NCI-H774 (cell line): ENCODE measurements at places on chromosomes 3 and 15.

DNA sequence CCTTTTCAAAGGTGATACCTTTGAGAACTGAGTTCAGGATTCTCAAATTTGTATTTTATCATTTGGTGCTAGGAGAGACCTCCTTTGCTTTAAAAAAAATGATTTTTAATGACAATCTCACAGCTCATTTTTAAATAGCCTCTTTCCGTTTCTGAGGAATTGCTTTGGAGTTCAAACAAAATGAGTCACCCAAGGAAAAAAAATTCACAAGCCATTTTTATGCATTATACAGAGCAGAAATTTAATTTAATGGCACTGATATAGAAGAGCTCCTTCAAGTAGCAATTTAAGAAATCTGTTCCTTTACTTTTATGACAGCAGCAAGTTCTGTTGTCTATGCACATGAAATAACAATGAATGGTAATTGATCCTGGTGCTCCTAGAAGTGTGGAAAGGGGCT, 337.9 kb upstream of the KCNMB2 start:
- DNase-seq = no peak

- peak; percentile 88 for DNase-seq
These were observed 17.7 kb downstream of the CHD2 start for GRCh38 chr15:92917598-92918407.

- no peak for DNase-seq
These were observed 21.8 kb upstream of the PROK2 start for GRCh38 chr3:71806736-71807135.

DNA sequence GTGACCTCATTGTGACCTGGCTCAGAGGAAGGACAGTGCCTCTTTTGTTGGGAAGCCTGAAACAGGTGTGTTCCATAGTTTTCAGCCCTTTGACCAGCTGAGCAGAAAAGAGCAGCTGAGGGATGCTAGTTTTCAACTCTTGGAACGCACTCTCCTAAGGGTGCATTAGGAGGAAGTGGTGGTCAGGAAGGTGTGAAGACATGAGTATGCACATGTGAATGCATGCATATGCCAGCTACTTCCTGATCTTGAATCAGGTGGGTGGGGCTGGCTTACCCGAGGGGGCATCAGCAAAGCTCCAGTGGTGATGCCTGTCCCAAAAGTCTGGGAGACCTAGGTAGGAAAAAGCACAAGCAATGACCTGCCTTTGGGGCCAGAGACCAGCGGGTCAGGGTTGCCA, 23.3 kb upstream of the CEMIP start:
- DNase-seq = no peak

DNA sequence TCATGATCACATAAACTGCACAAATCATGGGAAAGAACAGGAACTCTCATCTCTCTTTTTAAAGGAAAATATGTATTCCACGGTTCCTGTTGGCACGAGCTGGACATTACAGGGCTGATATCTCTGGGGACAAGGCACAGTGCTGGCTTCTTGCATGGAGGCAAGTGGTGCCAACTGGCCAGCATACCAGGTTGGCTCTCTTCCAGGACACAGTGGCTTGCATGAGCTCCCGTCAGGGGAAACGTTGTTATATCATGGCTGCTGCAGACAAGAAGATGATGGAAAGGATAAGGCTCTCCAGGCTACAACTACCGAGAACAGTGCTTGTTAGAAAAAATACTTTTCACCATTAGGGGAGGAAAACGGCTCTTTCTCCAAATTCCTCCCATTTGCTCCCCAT, 283.9 kb downstream of the RORA start:
- no peak for DNase-seq

- DNase-seq = no peak
These were observed 66.2 kb downstream of the MAP4 start for GRCh38 chr3:47949979-47950378.

GRCh38 chr15:88247914-88248313, 8.6 kb downstream of the NTRK3 start:
- DNase-seq = no peak

GRCh38 chr3:119597548-119598288, at the start of gene PLA1A:
Gene PLA1A (plus strand): TSS chr3:119597885. CDS start chr3:119597914, 29 bp downstream.
- DNase-seq = no peak

DNA sequence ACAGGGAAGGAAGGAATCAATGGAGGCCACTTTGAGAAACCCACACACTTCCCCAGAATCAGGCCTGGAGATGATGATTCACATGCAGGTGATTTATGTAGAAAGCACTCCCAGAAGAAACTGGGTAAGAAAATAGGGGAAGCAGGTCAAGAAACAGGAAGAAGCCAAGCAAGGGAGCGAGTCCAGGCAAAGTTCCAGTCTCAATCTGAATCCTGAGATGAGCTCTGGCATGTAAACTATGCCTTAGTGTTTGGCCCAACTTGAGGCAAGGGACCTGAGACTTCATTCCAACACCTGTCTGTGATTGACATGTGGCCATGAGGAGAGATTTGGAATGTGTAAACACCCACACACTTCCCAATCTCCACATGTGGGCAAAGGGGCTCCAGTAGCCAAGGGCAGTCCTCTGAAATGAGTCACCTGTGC, 61.6 kb upstream of the CTNNB1 start:
- no peak for DNase-seq

DNA sequence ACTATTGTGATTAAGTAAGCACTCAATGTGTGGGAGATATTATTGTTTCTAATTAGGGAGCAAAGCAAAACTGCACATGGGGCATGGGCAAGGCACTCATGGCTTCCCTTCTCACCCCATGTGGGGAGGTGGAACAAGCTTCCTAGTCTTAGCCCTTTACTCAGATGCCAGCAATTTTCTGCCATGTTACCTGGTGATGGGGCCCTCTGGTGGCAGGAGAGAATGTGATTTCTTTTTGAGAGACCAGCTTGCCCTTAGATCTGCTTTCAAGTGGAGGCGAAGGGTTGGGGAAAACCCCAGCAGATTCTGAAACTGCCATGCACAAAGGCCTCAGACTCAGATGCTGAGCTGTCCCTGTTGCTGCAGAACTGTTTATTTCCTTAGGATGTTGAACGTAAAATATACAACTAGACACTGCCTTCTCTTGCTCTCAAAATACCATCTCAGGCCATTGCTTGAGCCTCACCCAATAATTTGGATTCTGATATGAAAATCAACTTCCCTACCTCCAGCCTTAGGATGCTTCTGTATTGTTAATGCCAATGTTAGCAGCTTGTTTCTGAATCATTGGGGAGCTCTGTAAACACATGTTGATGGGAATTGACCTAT, 130.2 kb upstream of the TPRG1 start:
- DNase-seq = peak; percentile 57

GRCh38 chr15:62107571-62108121, 40.9 kb downstream of the C2CD4A start:
- no peak for DNase-seq

DNA sequence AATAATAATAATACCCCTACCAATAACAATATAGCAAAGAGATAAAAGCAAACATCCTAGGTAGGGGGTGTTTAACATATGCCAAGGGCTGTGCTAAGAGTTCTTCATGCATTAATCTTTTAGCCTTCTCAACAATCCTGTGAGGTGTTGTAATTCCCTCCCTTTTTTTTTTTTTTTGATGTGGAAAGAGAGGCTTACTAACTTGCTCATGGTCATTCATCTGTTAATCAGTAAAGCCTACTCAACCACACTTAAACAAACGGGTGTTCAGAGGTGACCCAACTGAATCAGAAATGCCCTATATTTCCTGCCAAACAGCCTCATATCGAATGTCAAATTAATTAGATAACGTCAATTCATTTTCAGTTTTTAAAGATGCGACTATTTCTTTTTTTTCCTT, 232.1 kb downstream of the CTNNB1 start:
- DNase-seq = no peak

DNA sequence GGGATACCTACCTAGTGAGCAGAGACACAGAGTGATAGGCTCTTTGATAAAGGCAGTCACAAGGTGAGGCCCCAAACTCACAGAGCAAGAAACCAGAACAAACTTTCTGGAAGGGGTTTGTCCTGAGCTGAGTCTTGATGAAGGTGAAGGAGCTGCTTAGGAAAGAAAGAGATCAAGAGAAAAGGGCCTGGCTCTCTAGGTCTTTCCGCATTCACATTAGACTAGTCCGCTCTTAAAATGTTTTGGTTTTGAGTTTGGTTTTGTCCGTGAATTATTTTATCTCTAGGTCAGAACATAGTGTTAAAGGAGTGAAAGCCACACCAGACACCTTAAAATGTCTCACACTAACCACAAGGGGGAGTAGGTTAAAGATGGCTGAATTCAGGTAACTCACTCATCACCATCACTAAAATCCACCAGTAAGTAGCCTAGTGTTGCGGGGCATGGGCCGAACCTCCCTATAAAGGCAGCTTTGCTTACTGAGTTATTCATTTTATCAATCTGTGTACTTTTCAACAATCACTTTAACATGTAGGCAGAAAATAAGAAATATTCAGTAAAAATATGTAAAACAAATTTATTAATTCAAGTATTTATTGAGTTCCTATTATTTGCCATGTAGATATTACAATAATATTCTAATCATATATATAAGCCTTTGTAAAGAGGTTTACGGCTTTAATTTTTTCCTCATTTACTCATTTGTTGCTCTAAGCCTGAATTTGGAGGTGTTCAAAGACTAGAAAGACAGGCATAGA, 121.5 kb upstream of the TSC22D2 start:
- DNase-seq = peak; percentile 28

DNA sequence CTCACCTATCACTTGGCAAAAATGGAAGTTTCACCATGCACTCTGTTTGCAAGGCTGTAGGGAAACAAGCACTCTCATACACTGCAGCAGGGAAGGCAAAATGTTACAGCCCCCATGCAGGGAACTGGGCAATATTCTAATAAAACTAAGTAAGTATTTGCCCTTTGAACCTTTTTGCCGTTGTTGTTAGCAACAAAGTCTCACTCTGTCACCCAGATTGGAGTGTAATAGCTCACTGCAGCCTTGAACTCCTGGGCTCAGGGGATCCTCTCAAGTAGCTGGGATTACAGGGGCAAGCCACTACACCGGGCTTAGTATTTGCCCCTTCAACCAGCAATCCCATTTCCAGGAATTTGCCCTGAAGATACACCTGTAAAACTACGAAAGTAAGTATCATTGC, 122.5 kb downstream of the TBC1D5 start:
- no peak for DNase-seq

- no peak for DNase-seq
These were observed 58.4 kb downstream of the DAPK2 start for GRCh38 chr15:63987796-63988378.

DNA sequence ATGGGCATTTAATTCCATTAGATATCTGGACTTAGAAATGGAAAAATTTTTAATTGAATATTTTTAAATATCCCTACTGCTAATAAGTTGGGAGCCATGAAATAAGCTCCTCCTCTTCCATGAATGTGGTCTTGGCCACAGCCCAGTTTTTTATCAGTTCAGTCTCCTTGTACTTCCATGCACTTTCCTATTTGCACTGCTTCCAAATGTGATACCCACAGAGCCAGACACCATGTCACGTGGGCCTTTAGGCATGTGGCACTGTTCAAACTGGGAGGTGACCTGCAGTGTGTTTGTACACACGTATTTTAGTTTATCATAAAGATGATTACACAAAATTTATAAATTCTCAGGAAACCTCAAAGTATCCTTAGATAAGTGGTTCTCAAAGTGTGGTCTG, 80.1 kb upstream of the DGKG start:
- DNase-seq = no peak

- DNase-seq = no peak
These were observed 15.4 kb downstream of the HHLA2 start for GRCh38 chr3:108311797-108312196.

GRCh38 chr3:114711321-114711886, 417.6 kb downstream of the TIGIT start:
- no peak for DNase-seq

DNA sequence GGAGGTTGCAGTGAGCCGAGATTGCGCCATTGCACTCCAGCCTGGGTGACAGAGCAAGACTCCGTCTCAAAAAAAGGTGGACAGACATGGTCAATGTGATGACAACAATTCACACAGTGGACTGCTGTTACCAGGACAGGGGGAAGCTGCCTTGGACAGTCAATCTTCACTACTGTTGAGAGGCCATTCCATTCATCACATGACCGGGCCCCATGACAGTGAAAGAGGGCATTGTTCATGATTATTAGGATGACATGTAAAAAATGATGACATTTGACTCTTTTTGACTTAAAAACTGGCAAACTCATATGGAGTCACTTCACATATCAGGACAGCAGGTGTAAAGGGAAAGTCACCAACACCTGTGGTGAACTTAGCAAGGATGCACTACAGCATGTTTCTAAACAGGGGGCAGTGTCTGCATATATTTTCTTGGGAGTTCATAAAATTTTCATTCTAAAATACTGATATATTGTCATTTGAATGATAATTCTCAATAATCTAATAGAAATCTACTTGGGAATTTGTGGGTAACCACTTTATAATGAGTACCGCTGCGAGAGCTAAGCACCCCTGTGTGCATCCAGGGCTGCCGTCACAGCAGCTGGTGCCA, 34.2 kb upstream of the LDHAL6B start:
- no peak for DNase-seq

DNA sequence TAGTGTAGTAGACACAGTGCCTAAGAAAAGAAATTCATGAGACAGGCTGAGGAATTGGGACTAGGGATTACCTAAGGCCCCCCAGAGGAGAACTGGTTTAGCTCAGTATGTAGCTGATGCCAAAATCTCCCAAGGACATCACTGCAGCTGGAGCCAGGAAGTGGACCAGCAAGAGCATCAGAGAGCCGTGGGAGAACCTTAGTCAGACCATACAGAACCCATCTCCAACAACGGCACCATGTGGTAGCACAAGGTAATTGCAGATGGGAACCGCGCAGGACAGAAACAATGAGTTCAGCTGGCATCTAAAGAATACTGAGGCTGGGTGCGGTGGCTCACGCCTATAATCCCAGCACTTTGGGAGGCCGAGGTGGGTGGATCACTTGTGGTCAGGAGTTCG, 81.7 kb downstream of the WNT5A start:
- no peak for DNase-seq

GRCh38 chr3:100107221-100107814, 7.0 kb downstream of the FILIP1L start:
- DNase-seq = no peak

- DNase-seq = no peak
These were observed 21.2 kb downstream of the RBP1 start for GRCh38 chr3:139518306-139518705.

DNA sequence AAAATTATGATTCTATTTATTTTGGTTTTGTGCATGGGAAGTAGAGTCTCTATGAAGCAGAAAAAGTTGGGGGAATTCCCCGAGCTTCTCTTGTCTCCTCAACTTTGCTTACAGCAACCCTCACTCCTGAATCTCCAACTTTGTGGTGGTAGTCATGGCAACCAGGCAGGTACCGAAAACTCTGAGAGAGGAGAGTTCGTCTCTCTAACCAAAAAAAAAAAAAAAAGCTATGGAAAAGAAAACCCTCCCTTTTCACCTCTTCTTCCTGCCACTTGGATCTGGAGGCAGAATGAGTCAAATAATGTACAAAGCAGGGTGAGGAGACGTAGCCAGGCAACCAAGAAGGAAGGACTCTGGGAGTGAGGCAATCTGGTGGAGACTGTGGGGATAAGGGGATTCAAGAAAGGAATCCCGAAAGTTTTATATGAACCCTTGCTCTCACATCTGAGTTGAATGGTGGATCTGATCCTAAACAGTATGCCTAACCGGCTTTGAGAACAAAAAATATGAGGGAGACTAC, 108.1 kb downstream of the PLOD2 start:
- no peak for DNase-seq
